ENCODE measurements at places on chromosomes 5 and 9.

GRCh38 chr5:117590944-117591343 is 1016.3 kb upstream of the SEMA6A start:
- H3K27ac ChIP-seq = no peak overlapping the region
- no peak overlapping the region for H3K4me3 ChIP-seq
- no peaks in the 10 kb centered on the region for H3K36me3 ChIP-seq
- no peak for DNase-seq
- H3K4me1 ChIP-seq = no peaks in the 10 kb centered on the region
- no peaks in the 10 kb centered on the region for H3K27me3 ChIP-seq

DNA sequence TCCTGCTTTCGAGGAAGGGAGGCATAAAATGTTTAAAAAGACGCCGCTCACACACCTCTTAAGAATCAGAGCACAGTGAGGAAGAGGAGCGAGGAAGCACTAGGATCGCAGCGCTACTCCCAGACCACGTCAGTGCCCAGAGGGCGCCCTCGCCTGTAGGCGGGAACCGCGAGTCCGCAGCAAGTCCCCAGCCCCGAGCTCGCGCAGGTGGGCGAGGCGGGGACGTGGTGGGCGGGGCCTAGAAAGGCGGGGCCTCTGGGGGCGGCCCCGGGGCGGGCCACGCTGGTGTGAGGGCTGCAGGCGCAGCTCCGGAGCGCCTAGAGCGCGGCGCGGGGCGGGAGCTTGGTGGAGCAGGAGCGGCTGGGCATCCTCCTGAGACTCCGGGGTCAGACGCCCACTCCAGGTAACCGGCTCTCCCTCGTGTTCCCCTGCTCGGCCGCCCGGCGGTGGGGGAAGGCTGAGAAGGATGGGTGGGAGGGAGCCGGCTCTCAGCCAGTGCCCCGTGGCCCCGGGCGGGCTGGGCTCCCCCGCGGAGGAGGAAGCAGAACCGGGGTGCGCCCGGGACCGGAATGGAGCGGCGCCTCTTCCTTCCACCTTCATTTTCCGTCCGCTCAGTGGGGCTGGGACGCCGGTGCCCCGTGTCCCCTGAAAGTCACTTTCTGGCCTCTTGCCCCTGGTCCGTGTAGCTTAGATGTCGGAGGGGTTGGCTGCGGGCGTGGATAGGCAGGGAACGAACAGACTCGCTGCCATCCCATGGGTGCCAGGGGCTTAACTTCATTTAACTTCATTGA is at the start of gene GCNT1:
Gene GCNT1 (plus strand): TSS at position 280 of the 791 bp plus-strand sequence. CDS start 43,200 bp downstream, outside the sequence.
- H3K4me1 ChIP-seq = peaks cover 30% of the 10 kb centered on the region
- H3K27me3 ChIP-seq = no peaks in the 10 kb centered on the region
- peak within 1 kb of the TSS; percentile 77 for H3K27ac ChIP-seq
- H3K36me3 ChIP-seq = peaks cover 28% of the 10 kb centered on the region

DNA sequence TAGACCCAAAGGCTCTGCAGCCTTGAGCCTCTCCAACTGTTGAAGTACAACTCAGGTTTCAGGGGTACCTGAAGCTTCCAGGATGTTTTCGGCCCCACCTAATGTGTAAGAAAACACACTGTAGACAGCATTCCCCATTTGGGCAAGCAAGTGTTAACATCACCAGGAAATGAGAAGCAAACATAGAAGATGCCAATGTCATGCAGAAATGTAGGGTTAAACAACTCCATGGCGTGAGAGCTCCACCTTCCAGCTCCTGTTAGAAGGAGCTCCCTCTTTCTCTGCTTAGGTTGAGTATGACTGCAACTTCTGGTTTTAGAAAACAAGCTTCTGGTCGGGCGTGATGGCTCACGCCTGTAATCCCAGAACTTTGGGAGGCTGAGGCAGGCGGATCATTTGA is 31.0 kb upstream of the DENND1A start:
- H3K27ac ChIP-seq = no peak overlapping the region
- no peaks in the 10 kb centered on the region for H3K36me3 ChIP-seq
- no peaks in the 10 kb centered on the region for H3K4me1 ChIP-seq
- no peak overlapping the region for H3K4me3 ChIP-seq
- no peak for DNase-seq
- peaks cover 23% of the 10 kb centered on the region for H3K27me3 ChIP-seq

- no peaks in the 10 kb centered on the region for H3K27me3 ChIP-seq
- H3K4me3 ChIP-seq = no peak overlapping the region
- peak overlapping the region; percentile 83 for H3K27ac ChIP-seq
- DNase-seq = no peak
- peaks cover 41% of the 10 kb centered on the region for H3K4me1 ChIP-seq
- no peaks in the 10 kb centered on the region for H3K36me3 ChIP-seq
Measured at GRCh38 chr5:167945542-167946384, 345.7 kb upstream of the WWC1 start.

- H3K4me1 ChIP-seq = no peaks in the 10 kb centered on the region
- H3K27ac ChIP-seq = no peak overlapping the region
- H3K27me3 ChIP-seq = no peaks in the 10 kb centered on the region
- H3K36me3 ChIP-seq = no peaks in the 10 kb centered on the region
- no peak overlapping the region for H3K4me3 ChIP-seq
- no peak for DNase-seq
Measured at GRCh38 chr5:132849347-132849746, 16.9 kb downstream of the GDF9 start.

GRCh38 chr9:25678147-25678666 is at the start of gene TUSC1:
Gene TUSC1, minus strand, starts transcription at chr9:25678444. Its CDS starts 132 bp downstream, at chr9:25678312.
- peak within 1 kb of the TSS; percentile 81 for H3K4me3 ChIP-seq
- peaks cover 18% of the 10 kb centered on the region for H3K4me1 ChIP-seq
- H3K27me3 ChIP-seq = no peaks in the 10 kb centered on the region
- peak; percentile 93 for DNase-seq
- peak within 1 kb of the TSS; percentile 85 for H3K27ac ChIP-seq

- DNase-seq = peak; percentile 34
- no peaks in the 10 kb centered on the region for H3K36me3 ChIP-seq
- no peak overlapping the region for H3K4me3 ChIP-seq
- H3K27me3 ChIP-seq = no peaks in the 10 kb centered on the region
- H3K27ac ChIP-seq = no peak overlapping the region
Measured at GRCh38 chr5:172730981-172731679, 39.9 kb downstream of the DUSP1 start.

- H3K27me3 ChIP-seq = no peaks in the 10 kb centered on the region
- H3K27ac ChIP-seq = no peak overlapping the region
- DNase-seq = no peak
- no peaks in the 10 kb centered on the region for H3K36me3 ChIP-seq
- H3K4me1 ChIP-seq = peaks cover 7% of the 10 kb centered on the region
Measured at GRCh38 chr5:98510143-98510985, 263.1 kb upstream of the RGMB start.

DNA sequence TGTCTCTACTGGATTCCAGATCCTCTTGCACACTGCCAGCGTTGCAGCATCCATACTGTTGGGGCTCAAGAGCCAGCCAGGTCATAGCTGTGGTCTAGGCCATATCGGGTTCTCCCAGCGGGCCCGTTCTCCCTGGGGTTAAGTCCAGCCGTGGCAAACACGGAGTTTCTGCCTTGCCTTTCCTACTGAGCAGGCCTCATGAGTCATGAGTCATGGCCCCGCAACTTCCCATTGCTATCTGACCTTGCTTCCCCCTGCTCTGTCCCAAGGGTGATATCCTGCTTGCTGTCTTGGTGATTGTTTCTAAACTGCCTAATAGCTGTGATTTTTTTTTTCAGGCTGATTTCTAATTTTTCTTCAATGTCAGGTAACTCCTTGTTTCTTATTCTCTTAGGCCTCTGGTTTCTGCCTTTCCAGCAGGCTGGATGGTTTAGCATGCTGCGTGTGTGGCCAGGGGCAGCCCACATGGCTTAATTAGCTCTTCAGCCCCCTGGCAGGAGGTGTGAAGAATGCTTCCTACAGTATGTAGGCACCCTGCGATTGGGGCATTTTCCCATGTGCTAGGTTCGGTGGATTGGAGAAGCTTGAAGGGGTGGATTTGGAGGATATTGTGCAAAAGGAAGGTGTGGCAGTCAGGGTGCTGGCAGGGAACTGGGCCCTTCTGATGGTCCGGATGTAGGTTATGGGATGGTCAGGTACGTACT is 18.7 kb downstream of the DAPK1 start:
- H3K4me3 ChIP-seq = no peak overlapping the region
- peaks cover 9% of the 10 kb centered on the region for H3K4me1 ChIP-seq
- H3K27ac ChIP-seq = no peak overlapping the region
- no peaks in the 10 kb centered on the region for H3K36me3 ChIP-seq
- peak; percentile 94 for DNase-seq

Data from osteoblast (primary cell).